Neuronal stem cell (in vitro differentiated cells): ENCODE measurements at places on chromosomes 16 and 17.

DNA sequence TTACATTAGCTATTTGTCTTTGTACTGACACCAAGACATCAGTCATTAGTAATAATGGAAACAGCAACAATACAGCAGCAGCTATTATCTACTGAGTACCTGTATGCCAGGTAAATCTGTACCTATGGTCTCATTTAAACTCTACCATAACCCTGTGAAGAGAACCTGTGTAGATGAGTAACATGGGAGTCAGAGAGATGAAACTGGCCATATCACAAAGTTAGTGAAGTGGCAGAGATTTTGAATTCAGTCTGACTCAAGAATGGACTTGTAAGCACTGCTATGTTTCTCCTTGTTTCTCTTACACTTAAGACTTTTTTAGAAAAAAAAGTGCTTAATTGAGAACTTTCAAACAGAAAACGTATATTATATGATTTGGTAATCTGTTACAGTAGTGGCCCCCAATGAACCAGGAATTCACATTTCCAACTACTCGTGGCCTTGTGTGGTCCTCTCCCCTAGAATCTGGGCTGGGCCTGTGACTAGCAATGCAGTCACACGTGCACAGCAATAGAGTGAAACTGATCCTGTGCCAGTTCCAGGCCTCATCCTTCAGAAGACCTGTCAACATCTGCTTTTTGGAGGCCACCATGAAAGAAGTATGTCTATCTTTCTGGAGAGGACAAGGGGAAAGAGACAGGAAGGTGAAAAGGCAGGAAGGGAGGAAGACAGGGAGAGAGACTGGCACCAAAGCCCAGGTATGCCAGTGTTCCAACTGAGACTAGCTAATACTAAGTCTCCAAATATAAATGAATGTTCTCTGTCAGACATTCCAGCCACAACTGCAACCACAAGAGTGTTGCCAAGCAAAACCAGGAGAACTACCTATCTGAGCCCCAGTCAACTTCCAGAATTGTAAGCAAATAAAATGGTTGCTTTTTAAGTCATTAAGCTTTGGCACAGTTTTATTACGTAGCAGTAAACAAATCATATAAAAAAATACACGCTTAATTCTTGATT is 12.0 kb downstream of the CRLF3 start:
- no peak for DNase-seq

DNA sequence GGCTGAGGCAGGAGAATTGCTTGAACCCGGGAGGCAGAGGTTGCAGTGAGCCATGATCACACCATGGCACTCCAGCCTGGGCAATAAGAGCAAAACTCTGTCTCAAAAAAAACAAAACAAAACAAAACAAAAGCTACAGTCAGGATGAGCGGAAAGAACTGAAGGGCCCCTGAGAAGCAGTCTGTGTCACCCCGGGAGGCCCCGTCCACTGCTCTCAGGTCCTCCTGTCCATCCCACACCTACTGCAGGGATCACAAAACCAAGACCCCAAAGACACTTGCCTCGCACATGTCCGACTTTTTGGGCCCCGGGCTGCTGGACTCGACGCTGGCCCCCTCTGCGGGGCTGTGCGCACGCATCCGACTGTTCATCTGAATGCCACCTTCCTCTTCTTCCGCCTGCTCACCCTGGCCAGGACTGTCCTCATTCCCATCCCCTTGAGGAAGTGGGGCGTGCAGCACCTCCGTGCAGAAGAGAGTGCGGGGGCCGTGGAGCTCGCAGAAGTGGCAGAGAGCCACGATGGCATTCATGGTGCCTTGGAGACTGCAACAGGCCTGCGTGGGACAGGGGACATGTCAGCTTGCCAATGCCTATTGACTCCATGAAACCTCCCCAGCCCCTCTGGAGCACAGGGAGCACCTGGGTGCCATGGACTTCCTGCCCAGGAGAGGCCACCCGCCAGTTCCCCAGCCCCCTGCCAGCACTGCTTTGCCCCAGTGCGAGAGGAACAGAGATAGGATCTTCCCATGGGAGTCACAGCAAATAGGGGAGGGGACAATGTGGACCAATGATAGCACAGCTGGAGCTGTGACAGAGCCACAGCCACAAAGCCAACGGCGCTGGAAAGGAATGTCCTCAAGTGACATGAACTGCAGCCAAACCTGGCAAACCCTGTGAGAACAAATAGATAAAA is 9.1 kb downstream of the FLCN start:
- no peak for DNase-seq

- no peak for DNase-seq
Observed at GRCh38 chr17:14268264-14268663, 31.6 kb upstream of the CDRT15 start.

DNA sequence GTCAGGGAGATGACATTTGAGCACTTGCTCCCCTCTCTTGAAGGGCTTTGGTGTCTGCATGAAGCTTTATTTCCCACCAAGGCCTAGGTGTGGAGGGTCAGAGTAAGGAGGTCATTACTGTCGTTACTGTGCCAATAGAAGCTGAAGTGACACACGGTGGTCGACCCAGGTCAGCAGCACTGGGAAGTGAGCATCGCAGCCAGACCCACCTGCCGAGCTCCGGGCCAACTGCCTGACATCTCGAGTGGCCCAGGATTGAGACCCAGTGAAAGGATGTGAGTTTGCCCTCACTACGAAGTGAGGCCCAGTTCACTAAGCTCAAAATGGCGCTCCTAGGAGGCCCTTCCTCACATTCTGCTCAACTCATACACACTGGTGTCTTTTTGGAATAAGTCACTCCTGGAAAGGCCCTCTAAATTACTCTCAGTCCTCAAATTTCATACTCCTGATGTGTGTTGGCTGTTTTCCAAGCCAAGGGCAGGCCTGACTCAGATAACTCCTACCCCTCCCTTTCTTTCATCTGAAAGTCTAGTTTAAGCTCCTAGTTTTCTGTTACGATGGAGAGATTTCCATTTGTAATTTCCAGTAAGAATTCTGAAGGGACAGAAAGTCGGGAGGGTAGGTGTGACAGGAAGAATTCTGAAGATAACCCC is 200.4 kb downstream of the LGALS9B start:
- DNase-seq = no peak

DNA sequence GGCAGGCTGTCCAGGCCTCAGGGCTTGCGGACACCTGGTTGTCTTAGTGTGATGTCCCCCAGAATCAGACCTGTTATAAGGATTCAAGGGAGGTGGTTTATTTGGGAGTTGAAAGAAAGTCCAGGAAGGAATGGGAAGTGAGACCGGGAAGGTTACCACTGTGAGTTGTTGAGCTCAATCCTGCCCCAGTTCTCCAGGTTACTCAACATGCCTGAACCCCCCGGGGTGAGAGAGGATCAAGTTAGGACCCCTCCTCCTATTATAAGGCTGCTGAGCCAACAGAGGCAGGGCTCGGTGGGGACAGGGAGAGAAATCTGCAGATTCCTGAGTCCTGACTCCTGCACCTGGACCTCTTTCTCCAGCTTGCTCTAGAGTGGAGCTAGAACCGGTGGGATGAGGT is 86.4 kb downstream of the MRM1 start:
- DNase-seq = no peak

DNA sequence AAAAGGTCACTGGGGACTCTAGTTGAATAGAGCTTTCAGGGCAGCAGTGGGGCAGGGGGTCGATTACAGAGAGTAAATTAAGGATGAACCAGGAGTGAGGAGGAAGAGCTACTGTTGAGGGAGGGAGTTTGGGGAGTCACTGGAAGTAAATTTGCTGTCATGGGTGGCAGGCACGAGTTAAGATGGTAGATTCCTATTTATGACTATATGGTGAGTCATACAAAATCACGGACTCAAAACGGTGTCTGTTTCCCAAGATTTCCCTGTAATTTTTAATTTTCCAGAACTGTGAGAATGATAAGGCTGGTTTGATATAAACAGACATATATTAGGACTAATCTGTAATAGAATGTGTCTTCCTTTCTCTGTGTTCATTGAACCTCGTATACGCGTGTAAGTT is 287.6 kb upstream of the GOT2 start:
- DNase-seq = no peak

GRCh38 chr17:54909766-54910165 is 9.1 kb downstream of the TOM1L1 start:
- DNase-seq = no peak

DNA sequence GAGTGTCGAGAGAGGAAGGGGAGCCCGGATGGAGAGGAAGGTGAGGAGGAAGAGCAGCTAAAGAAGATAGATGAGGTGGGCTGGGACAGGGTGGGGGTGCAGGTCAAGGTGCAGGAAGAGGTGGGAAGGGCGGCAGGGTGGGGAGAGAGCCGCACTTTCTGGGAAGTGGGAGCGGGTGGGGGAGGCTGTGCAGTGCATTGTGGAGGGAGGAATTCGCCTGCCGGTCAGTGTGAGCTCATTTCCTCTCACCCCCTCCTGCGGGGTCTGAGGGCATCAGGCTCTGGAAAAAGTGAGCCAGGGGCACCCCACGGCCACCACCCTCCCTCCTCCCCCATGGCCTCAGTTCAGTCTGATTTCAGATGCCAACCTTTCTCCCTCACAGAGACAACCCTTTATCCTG is 2.5 kb upstream of the ARHGAP23 start:
- DNase-seq = no peak
